ENCODE measurements at places on chromosomes 1 and 21.

DNA sequence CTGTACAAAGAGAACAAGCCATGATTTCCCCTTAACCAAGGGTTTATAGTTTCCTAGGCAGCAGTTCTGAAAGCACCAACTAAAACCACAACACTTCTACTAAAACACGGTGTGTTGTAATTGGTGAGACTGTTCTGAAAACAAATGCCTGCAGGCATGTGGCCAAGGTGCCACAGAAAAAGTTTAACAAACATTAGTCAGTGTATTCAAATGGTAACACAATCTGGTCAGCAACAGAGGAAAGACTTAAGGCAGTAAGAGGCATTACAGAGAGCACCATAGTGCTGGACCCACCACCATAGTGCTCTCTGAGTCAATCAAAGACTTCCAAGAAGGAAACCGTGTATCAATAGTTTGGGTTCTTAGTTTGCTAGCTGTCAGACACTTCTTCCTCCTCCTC, 16.7 kb downstream of the SNIP1 start:
- DNase-seq: no peak

- DNase-seq: no peak
These were observed 46.6 kb downstream of the VPS26C start for GRCh38 chr21:37220433-37220980.

GRCh38 chr21:31420354-31420753, 76.3 kb upstream of the TIAM1 start:
- no peak for DNase-seq

- no peak for DNase-seq
These were observed 29.1 kb upstream of the GRHL3 start for GRCh38 chr1:24289937-24290595.

- no peak for DNase-seq
These were observed at the start of gene DIO1 for GRCh38 chr1:53893999-53894636. TSS of gene DIO1 (plus strand) at chr1:53894187. CDS start at chr1:53894211, 24 bp downstream.

DNA sequence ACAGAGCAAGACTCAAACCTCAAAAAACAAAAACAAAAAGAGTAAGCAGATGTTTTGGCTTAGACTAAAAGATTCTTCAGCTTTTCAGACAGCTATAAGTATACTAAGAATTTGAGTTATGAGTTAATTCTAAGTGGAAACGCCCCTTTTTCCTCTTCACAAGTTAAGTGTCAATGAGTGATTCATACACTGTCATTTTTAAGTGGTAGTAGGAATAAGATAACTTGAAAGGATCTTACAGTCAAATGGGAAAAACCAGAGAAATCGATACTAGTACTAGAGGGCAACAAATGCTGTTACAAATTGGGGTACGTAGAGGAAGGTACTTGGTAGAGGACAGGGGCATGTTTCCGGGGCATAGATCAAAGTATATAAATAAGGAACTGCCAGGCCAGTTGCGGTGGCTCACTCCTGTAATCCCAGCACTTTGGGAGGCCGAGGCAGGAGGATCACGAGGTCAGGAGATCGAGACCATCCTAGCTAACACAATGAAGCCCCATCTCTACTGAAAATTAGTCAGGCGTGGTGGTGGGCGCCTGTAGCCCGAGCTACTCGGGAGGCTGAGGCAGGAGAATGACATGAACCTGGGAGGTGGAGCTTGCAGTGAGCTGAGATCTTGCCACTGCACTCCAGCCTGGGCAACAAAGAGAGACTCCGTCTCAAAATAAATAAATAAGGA, 7.4 kb downstream of the H3-3A start:
- no peak for DNase-seq

DNA sequence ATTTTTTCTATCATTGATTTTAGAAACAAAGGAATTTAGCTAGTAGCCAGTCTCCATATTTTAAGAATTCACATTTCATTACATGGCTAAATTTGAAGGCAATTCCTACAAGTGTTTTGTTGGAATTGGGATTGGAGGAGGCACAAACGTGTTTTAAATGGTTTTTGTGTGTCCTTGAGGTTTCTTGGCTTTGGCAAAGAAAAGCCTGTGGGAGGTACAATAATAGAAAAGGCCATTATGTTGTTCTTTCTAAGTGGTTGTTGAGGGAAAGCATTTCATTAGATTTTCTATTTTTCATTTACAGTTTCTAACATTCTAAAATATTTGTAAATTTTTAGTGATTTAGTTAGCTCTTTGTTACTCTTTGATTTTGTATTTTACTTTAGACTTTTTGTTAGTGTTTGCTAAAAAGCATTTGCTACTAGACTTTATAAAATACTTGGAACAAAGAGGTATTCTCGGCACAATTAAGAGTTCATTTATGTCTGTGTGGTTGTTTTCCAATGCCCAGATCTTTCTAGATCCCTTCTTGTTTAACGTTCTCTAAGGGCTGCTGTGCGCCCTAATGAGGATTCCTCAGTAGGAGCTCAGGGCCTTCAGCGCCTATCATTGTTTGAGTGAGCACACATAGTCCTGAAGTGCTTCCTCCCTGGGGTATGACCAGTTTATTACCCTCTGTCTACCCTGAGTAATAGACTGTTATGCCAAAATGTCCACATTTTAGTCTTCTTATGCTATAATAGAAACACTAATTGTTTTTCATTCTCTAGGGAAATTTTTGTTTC, 70.0 kb upstream of the KIAA1614 start:
- DNase-seq: no peak

- DNase-seq: no peak
These were observed 60.8 kb upstream of the PGD start for GRCh38 chr1:10338047-10338446.

DNA sequence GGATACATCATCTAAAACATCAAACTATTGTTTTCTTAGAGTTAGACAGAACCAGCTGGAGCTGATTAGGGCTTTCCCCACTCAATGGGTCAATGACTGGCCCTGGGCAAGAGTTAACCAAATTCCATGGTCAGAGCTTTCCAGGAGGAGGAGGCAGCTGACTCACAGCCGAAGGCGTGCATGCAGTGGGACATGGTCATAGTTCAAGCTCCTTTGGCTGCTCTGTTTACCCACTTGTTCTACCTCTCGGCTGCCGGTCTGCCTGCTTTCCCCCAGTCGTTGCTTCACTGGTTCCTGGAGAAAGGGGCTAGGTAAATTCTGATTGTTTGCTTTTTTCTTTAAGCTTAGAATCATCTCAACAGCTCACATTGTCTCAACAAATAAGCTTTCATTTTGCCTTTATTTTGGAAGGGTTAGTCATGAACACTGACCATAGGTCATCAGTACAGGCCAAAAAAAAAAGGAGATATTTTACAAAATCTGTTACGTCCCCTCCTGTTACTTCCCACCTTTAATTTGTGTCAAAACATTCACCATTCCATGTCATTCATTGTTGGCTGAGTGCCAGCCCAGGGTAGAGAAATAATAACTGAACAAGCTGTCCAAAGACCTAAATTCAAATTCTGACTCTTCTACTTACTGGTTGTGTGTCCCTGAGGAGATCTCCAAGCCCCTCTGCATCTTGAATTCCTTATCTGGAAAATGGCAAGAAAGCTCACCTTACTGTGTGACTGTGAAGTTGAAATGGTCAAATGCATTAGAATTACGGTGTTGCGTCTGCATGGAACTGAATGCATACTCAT, 12.0 kb downstream of the MAB21L3 start:
- no peak for DNase-seq

- peak; percentile 16 for DNase-seq
These were observed 5.7 kb upstream of the CYP4B1 start for GRCh38 chr1:46793126-46793525.

DNA sequence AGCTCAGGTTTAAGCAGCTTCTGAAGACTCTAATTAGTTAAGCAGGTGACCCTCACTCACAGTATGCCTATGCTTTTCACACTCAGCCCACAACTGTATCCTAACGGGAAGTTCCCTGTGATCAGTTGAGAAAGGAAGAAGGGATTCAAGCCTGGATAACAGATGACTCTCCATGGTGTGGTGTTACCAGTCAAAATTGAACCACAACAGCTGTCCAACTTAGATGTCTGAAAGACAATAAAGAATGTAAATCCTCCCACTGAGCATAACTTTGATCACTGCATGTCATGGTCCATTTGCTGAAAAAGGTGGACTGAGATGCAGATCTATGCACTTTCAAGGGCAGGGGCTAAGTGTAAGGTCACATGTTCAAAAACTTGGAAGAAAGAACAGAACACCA, 32.3 kb upstream of the DIPK1A start:
- no peak for DNase-seq

DNA sequence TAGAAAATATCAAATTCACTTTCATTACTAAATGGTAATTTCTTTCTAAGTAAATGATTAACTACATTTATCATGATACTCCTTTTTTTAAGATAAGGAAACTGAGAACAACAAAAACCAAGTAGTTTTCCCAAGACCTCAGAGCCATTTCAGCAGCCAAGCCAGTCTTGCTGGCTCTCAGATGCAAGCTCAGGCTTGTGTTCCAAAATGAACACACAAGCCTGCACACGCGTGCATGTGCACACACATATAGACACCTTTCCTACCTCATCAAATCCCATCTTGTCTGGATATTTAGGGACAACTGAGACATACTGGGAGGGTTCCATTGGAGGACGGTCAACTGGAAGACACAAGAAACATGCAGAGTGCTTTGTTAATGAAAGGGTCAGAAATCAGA, 83.0 kb downstream of the COLGALT2 start:
- DNase-seq: no peak

GRCh38 chr21:18760247-18760646, 356.7 kb upstream of the TMPRSS15 start:
- no peak for DNase-seq

DNA sequence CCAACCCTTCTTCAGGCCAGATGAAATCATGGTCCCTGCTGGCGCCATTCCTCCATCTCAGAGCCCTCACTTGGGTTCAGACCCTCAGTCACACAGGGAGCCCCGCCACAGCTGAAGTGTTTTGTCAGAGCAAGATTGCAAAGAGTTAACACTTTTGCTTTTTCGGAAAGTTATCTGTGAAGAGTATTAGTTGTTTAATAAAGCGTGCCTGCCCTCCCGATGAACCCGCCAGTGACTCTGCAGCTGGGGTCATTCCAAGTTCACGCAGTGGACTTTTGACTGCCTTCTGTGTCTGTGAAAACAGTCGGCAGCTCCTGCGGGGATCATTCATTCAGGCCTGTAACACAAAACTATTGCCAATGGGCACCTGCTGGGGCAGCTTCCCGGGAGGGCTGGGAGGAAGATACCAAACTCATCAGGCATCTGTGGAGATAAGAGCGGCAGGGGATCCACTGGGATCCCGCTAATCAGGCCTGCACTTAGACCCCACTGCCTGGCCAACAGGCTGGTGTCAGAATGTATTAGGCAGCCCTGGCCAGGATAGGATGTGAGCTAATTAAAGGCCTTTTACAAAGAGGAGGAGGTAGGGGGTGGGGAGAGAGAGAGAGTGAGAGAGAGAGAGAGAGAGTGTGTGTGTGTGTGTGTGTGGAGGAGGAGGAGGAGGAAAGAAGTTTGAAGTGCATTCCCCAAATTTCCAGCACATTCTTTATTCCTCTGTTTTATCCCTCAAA, 184.5 kb downstream of the DHRS3 start:
- no peak for DNase-seq

DNA sequence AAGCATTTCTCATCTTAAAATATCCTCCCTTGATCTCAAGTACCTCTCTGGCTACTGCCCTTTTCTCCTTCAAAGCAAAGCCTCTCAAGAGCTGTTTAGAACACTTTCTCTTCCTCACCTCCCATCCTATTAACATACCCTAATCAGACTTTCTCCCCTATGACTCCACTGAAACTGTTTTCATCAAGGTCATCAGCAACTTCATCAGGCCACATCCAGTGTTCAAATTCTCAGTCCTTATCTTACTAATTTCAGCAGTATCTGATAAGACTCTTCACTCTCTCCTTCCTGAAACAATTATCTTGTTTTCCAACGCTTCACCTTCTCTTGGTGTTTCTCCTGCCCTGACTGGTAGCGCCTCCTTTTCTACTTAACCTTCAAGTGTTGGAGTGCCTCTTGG, 1.5 kb upstream of the RAP1A start:
- DNase-seq: no peak

DNA sequence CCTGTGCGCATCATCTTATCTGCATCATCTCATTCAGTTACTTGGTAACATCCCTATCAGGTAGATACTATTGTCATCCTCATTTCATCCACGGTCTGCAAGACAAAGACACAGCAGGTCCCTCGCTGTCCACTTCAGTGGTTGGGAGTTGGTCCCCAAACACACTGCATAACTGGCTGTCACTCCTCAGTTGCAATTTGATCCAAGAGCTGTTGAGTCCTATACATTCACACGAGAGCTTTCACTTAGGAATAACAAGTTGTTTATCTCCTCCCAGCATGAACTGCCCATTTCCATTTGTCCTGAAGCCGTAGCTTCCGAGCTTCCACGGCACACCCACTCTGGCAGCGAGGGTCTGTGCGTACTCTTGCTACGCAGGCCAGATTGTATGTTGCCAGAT, 472.0 kb downstream of the CAMTA1 start:
- peak; percentile 37 for DNase-seq

GRCh38 chr1:179105393-179105792, 23.5 kb downstream of the TOR3A start:
- DNase-seq: no peak

DNA sequence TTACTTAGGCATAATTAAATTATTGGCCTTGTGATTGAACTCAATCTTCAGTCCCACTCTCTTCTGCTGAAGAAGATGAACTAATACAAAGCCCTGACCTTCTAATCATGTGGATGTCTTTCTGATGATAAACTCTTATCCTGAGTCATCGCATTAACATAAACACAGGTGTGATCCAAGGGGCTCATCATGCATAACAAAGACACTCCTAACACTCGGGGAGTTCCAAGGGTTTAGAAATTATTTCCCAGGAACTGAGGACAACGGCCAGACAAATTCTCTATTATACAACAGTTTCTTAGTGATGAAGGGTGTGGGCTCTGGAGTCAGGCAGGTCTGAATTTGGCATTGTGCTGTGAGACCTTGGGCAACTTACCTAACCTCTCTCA, 18.0 kb downstream of the DUSP10 start:
- no peak for DNase-seq

DNA sequence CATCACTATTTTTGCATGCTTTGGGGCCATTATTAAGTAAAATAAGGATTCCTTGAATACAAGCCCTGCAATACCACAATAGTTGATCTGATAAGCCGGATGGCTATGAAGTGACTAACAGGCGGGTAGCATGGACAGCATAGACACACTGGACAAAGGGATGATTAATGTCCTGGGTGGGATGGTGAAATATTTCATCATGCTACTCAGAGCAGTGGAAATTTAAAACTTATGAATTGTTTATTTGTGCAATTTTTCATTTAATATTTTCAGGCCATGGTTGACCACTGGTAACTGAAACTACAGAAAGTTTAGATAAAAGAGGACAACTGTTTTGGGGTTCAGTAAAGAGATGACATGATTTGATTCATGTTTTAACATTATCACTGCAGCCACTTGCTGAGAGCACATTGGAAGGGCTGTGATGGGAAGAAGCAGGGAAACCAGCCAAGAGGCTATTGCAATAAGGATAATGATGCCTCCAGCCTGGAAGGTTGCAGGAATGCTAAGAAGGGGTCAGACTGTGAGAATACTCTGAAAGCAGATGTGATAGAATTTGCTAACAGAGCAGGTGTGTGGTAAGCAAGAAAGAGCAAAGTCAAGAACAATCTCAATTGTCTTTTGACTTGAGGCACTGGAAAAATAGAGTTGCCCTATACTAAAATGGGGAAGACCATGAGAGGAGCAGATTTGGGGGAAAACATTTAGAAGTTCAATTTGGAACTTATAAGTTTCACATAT, 62.5 kb upstream of the TNFSF4 start:
- DNase-seq: no peak

GRCh38 chr21:44760376-44760775, 41.2 kb downstream of the UBE2G2 start:
- no peak for DNase-seq
